Sigmoid colon (tissue), 7 donors: ENCODE measurements at places on chromosomes 7 and 10. TPM values are rescaled to one million over a fixed set of nuclear protein-coding genes. Genes with fewer than 3 reads are reported as not detected.

GRCh38 chr10:103820101-103821062 is 35.0 kb downstream of the SH3PXD2A start:
- DNase-seq, result peak; percentile 91
- H3K4me3 ChIP-seq, result no peak overlapping the region
- peaks cover 26% of the 10 kb centered on the region for H3K4me1 ChIP-seq
- H3K27ac ChIP-seq, result peak overlapping the region; percentile 76
- no peaks in the 10 kb centered on the region for H3K36me3 ChIP-seq

- peaks cover 4% of the 10 kb centered on the region for H3K27me3 ChIP-seq
- no peak overlapping the region for H3K27ac ChIP-seq
- no peak overlapping the region for H3K4me3 ChIP-seq
- peaks cover 5% of the 10 kb centered on the region for H3K36me3 ChIP-seq
- no peak for DNase-seq
Measured at GRCh38 chr7:977326-978048, 2.1 kb upstream of the COX19 start.

GRCh38 chr7:2540641-2541051 is 14.7 kb downstream of the BRAT1 start:
- H3K27ac ChIP-seq, result no peak overlapping the region
- peak; percentile 57 for DNase-seq
- H3K36me3 ChIP-seq, result peaks cover 54% of the 10 kb centered on the region

DNA sequence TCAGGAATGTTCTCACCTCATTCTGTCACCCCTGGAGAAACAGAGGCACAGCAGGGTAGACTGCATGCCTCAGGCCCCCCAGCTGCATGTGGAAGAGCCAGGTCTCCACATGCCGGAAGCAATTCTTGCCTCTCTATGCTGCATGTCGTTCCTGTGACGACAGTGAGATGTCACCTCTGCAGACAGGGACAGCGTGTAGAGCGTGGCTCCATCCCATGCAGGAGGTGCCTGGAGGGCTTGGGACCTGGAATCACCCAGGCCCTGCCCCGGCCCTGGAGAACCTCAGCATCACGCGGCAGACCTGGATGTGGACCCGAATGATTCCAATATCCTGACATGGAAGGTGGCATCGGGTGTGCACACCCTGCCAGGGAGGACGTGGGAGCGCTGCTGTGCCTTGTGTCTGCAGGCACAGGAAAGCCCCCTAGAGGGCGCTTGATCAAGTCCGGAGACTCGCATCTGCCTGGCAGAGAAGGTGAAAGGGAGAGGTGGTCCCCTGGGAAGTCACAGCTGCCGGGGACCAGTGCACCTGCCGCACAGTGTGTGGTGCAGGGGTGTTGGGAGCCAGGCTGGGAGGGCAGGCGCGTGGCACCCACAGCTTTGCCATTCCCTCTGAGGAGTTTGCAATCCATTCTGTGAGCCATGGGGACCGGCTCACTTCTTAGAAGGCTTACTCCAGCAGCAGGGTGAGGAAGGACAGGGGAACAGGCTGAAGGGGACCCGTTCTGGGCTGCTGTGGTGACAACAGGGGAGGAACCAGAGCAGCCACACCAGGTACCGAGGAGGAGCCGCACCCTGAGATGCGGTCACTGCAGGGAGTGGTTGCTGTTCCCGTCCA is 45.3 kb upstream of the EN2 start:
- H3K27ac ChIP-seq, result no peak overlapping the region
- H3K4me1 ChIP-seq, result no peaks in the 10 kb centered on the region

DNA sequence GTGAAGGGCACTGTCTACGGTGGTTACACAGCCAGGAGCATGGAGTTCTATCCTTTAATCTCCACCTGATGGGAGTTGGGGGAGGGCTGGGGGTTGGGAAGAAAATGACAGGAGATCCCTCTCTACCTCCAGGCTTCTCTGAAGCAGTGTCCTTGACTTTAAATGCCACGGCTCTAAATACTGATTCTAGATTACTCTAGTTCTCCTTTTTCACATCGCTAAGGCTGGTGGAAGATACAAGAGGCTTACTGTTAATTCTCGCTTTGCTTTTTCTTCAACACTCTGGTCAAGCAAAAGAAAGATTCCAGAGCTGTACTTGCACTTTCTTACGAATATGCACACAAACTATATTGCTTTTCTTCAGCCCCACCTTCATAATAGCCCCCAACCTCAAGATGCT is 30.5 kb downstream of the ARL3 start:
- H3K4me1 ChIP-seq, result no peaks in the 10 kb centered on the region
- H3K36me3 ChIP-seq, result peaks cover 55% of the 10 kb centered on the region

DNA sequence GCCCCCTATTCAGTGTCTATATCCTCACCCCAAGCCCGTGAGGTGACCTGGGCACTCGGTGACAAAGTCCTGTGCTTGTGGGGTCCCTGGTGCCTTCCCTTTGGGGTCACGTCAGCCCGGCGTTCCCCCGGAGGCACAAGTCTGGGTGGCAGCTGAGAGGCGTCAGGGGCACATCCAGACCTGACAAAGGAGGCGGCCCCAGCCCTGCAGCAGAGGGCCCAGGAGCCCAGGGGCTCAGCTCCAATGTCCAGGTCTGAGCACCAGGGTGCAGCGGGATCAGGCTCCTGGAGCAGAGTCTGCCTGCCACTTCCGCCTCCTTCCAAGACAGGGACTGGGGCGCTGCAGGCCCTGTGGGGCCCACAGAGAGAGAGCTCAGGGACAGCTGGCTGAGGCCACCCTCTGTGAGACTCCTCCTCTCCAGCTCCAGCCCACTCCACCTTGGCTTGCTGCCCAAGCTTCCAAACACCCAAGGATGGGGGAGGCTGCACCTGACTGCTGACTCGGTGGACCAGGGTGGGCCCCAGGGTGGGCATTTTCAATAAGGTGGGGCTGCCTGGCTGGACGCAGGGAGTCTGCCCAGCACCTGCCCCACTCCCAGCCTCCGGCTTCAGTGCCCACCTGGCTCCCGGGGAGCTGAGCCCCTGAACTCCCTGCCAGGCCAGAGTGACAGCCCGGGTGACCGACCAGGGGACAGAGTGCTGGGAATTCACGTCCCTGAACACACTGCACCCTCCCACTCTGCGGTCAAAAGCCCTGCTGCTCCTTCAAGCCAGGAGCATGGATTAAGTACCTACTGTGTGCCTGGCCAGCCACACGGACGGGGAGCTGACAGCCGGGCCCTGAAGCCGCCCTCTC is 1.0 kb upstream of the KNDC1 start:
- H3K36me3 ChIP-seq, result no peaks in the 10 kb centered on the region
- peaks cover 22% of the 10 kb centered on the region for H3K4me1 ChIP-seq
- H3K4me3 ChIP-seq, result no peak overlapping the region
- H3K27me3 ChIP-seq, result no peaks in the 10 kb centered on the region
- peak; percentile 56 for DNase-seq

GRCh38 chr7:127905491-127906330 is 125.5 kb downstream of the LRRC4 start:
- peak overlapping the region; percentile 3 for H3K27ac ChIP-seq
- H3K4me3 ChIP-seq, result no peak overlapping the region
- no peak for DNase-seq
- no peaks in the 10 kb centered on the region for H3K36me3 ChIP-seq
- H3K4me1 ChIP-seq, result peaks cover 20% of the 10 kb centered on the region

- H3K4me3 ChIP-seq, result no peak overlapping the region
- no peaks in the 10 kb centered on the region for H3K27me3 ChIP-seq
- H3K36me3 ChIP-seq, result no peaks in the 10 kb centered on the region
- no peaks in the 10 kb centered on the region for H3K4me1 ChIP-seq
- H3K27ac ChIP-seq, result no peak overlapping the region
Measured at GRCh38 chr10:104427989-104428388, 74.4 kb downstream of the CFAP58 start.

GRCh38 chr10:115895166-115895565 is 377.8 kb downstream of the GFRA1 start:
- H3K4me3 ChIP-seq, result no peak overlapping the region
- H3K4me1 ChIP-seq, result no peaks in the 10 kb centered on the region
- H3K27me3 ChIP-seq, result no peaks in the 10 kb centered on the region
- no peak for DNase-seq
- H3K27ac ChIP-seq, result no peak overlapping the region

- no peak overlapping the region for H3K4me3 ChIP-seq
- no peak for DNase-seq
- no peaks in the 10 kb centered on the region for H3K27me3 ChIP-seq
Measured at GRCh38 chr10:35564341-35564968, 40.7 kb upstream of the GJD4 start.

- DNase-seq, result no peak
- peaks cover 78% of the 10 kb centered on the region for H3K4me1 ChIP-seq
- H3K4me3 ChIP-seq, result no peak overlapping the region
Measured at GRCh38 chr10:18149196-18149800, 9.1 kb downstream of the CACNB2 start.

DNA sequence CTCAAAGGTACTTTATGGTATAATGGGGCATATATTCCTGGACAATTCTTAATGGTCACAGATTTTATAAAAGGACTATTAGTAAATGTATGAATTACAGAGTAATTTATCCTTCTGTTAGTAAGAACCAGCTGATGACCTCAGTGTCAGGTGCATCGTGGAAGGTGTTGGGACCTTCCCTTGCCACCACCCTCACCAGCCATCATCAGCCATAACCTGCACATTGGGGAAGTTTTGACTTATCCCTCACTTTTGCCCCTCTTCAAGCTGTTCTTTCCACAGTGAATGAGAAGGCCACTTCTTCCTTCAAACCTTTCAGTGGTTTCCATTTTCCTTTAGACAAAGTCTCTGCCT is 52.2 kb downstream of the FIGNL1 start:
- H3K4me1 ChIP-seq, result no peaks in the 10 kb centered on the region
- no peaks in the 10 kb centered on the region for H3K36me3 ChIP-seq
- H3K27ac ChIP-seq, result no peak overlapping the region
- H3K4me3 ChIP-seq, result no peak overlapping the region

DNA sequence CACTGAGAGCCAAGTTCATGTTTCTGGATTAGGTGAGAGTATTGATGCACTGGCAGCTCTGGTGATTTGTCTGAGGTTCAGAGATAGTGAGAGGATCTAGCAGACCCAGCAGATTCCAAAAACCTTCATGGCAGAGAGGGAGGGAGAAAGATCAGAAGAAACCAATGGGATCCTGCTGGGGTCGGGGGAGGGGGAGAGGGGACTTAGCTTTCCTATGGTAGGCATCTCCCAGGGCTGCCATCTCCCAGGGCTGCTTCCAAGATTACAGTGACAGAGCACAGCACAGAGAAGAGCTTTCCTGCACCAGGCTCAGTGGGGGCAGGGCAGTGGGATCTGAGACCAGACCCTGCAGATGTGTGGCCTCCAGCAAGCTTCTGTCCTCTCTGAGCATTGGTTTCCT is 76.8 kb upstream of the GDF10 start:
- H3K36me3 ChIP-seq, result no peaks in the 10 kb centered on the region
- H3K4me3 ChIP-seq, result no peak overlapping the region
- no peaks in the 10 kb centered on the region for H3K27me3 ChIP-seq
- no peaks in the 10 kb centered on the region for H3K4me1 ChIP-seq

- peak overlapping the region; percentile 76 for H3K27ac ChIP-seq
- no peaks in the 10 kb centered on the region for H3K36me3 ChIP-seq
Measured at GRCh38 chr10:24958091-24958720, 5.8 kb upstream of the PRTFDC1 start.

GRCh38 chr10:102009801-102010425 is 46.1 kb downstream of the ARMH3 start:
- peak; percentile 65 for DNase-seq
- H3K4me1 ChIP-seq, result peaks cover 6% of the 10 kb centered on the region
- no peak overlapping the region for H3K27ac ChIP-seq
- no peak overlapping the region for H3K4me3 ChIP-seq

- H3K27ac ChIP-seq, result no peak overlapping the region
- H3K36me3 ChIP-seq, result no peaks in the 10 kb centered on the region
- no peaks in the 10 kb centered on the region for H3K4me1 ChIP-seq
- H3K4me3 ChIP-seq, result no peak overlapping the region
- H3K27me3 ChIP-seq, result no peaks in the 10 kb centered on the region
Measured at GRCh38 chr7:152876749-152877148, 117.2 kb downstream of the ACTR3B start.

DNA sequence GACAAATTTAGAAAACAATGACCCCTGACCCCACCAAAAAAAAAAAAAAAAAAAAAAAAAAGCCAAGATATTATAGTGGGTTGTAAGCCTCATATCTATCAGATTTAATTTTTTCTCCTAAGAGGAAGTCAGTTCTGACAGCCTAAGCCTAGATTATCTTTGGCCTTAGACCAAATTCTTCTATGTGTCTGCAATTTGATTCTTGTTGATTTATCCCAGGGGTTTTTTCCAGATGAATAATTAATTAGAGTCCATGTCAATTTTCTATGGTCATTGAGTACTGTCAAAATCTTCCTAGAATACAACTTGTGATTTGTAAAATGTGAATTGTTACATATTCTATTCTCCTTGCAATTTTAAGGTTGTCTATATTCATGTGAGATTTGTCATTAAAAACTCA is 151.6 kb upstream of the CACNA2D1 start:
- no peaks in the 10 kb centered on the region for H3K27me3 ChIP-seq
- DNase-seq, result no peak
- H3K36me3 ChIP-seq, result no peaks in the 10 kb centered on the region
- H3K4me1 ChIP-seq, result no peaks in the 10 kb centered on the region

GRCh38 chr10:89348481-89348880 is 20.7 kb downstream of the IFIT3 start:
- H3K27me3 ChIP-seq, result no peaks in the 10 kb centered on the region
- peak overlapping the region; percentile 23 for H3K27ac ChIP-seq
- no peak overlapping the region for H3K4me3 ChIP-seq

DNA sequence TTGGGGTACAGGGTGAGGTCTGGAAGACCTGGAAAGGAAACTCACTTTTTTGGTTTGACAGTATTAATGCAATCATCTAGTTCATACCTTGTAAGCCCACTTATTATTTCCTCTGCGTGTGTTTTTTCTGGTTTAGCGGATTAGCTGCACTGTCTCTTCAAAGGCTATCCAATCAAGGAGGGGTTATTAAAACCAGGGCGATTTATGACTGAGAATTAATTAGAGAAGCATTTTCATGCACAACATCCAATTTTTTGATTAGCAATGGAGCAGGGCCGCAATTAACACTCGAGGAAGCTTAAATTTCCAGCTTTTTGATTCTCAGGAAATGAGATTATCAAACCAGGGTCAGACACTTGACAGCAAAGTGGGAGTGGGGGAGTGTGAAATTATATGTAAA is 248.9 kb downstream of the EXOC4 start:
- H3K27ac ChIP-seq, result no peak overlapping the region
- H3K36me3 ChIP-seq, result no peaks in the 10 kb centered on the region
- no peak for DNase-seq

DNA sequence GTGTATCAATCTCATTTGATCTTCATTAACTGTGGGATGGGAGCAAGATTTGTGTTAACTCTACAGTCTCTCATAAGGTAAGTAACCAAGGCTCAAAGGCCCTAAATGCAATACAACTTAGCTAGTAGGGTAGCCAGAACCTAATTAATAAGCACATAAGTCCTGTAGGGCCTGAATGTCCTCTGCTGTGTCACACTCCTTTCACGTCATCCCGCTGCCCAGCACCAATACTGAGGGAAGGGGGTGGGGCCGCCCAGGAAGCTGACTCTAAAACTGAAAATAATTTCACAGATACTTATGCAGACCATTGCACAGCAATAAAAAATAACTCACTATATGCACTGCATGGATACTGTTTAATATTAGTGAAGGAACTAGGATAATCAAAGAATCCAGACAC is 13.7 kb downstream of the CCDC6 start:
- H3K4me3 ChIP-seq, result no peak overlapping the region
- peaks cover 91% of the 10 kb centered on the region for H3K4me1 ChIP-seq

The ACTR3C gene
- total RNA-seq, result 8.3 TPM

The WDR86 gene
- total RNA-seq, result 18.5 TPM

The AOC1 gene
- total RNA-seq, result not detected

The AKR1D1 gene
- not detected for total RNA-seq

The ZMIZ2 gene
- total RNA-seq, result 11.3 TPM

The XPNPEP1 gene
- total RNA-seq, result 53.5 TPM

The UPK3BL1 gene
- 21.7 TPM for total RNA-seq
